Stimulated activated CD4-positive, alpha-beta T cell treated with anti-CD3 and anti-CD28 coated beads, Interleukin-2, amount 100 ng/mL, for 24 hours (primary cell): ENCODE measurements at places on chromosomes 11 and 22.

- DNase-seq = no peak
Measured at GRCh38 chr22:19442166-19442565, 5.3 kb downstream of the C22orf39 start.

DNA sequence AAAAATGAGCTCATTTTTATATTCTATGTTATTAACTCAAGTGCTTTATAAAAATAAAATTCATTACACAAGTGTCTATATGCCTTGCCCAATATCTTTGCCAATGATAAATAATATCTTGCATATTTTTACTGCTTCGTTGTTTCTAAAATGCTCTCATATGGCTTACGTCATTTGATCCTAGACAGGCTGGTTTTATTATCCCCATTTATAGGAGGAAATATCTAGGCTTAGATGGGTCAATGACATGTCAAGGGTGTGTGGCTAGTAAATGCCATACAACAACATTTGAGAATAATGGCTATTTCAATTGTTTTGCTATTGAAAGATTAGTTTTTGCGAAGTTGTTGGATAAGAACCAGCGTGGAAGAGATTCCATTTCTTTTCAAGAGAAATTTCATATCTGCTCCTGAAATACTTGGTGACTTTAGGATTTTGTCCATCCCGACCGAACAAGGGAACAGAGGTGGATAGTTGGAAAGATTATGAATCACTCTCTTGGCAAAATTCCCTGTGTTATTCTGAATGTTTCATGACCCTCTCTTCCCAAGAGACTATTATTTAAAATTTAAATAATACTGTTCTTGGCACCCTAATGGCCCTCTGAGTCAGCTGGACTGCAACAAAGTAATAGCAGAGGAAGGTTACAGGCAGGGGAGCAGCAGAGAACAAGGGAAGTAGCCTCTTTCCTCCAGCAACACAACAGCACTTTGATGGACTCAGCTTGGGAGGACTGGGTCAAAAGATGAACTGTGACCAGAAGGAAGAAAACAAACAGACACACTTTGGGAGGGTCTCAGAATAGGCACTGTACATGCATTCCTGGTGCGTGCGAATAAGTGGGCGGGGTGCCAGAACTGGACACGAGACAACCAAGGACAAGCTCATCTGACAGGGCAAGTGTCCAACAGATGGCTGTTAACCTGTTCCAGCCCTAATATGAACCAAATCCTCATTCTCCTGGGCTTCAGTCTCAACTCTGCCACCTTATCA lies 94.5 kb downstream of the ME3 start:
- DNase-seq = no peak

DNA sequence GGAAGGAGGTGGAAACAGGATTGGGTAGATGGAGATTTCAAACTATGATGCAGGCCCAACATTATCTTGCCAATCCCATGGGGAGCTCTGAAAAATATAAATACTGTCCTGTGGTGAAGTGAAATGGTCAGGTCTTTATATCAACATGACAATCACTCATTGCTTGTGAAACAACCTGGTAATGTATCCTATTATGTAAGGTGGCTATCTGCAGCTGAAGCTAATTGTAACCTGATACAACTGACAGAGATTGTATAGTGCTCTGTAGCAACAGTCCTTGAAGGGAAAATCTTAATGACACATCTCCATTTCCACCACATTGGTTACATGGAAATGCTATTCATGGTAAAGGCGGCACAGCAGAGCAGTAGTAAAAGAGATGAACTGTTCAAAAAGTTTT lies 20.7 kb upstream of the CHORDC1 start:
- no peak for DNase-seq

- DNase-seq = no peak
Measured at GRCh38 chr11:66749091-66749490, 20.1 kb upstream of the SPTBN2 start.

DNA sequence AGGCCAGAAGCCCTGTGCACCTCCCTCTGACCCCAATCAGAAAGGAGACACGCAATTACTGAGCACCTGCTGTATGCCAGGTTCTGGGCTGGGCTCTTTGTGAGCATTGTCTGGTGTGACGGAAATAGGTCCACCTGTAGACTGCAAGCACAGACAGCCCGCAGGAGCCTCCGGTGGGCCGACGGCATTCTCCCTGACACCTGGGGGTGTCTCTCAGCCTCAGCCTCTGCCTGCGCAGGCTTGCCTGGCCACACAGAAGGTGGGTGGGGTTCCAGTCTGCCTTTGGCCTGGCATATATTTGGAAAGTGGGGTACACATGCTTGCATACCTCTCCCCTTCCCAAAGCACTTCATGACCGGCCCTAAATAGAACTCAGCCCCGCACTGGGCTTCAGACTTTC lies 129.3 kb downstream of the BUD13 start:
- no peak for DNase-seq

DNA sequence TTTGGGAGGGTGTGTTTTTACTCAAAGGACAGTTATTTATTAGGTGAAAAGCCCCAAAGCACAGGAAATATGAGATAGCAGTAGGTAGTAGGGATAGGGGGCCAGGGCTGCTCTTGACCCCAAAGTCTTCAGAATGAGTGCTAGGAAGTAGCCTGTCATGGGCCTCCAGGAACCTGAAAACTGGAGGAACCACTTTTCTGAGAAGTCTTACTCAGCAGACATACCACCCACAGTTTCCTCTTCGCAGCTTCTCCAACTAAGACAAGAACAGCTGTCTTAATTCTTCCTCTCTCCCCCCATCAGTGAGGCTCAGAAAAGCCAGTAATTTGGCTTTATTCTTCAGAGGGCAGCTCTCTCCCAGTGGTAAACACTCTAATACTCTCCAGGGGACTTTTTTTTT lies 84.0 kb upstream of the CTSC start:
- peak; percentile 23 for DNase-seq

DNA sequence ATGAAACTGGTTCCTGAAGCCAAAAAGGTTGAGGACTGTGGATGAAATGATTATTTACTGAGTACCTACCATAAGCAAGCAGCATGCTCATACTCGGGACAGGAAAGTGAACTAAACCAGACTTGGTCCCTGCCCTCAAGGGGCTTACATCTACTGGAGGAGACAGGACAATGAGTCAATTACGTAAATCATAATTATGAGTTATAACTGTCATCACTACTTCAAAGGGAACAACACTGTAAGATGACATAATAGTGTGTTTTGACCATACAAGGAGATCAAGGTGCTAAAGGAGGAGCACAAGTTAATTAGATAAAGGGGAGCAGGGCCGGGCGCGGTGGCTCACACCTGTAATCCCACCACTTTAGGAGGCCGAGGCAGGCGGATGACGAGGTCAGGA lies 2.5 kb downstream of the FAM227A start:
- DNase-seq = no peak

GRCh38 chr11:24356501-24356900 lies 140.4 kb upstream of the LUZP2 start:
- no peak for DNase-seq

DNA sequence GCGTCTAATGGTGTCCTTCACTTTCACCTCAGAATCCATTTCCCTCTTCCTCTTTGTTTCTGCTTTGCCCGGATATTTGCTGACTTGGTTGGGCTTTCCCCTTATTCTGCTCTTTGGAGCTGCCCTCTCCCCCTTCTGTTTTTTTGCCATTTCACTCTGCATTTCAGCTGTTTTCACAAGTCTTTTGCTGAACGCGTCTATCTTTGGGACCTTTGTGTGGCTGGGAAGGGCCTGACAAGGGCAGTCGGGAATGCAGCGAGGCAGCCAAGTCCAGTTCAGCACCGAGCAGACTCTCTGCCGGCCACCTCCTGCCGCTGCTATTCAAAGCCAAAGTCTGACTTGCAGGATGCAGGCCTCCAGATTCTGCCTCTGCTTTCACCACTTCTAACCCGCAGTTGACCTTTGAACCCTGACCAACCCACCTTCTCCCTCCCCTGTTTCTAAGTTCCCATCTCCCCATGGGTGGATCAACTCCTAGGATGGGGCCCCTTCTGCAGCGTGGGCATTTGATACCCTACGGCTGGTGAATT lies 38.2 kb downstream of the FEZ1 start:
- no peak for DNase-seq

DNA sequence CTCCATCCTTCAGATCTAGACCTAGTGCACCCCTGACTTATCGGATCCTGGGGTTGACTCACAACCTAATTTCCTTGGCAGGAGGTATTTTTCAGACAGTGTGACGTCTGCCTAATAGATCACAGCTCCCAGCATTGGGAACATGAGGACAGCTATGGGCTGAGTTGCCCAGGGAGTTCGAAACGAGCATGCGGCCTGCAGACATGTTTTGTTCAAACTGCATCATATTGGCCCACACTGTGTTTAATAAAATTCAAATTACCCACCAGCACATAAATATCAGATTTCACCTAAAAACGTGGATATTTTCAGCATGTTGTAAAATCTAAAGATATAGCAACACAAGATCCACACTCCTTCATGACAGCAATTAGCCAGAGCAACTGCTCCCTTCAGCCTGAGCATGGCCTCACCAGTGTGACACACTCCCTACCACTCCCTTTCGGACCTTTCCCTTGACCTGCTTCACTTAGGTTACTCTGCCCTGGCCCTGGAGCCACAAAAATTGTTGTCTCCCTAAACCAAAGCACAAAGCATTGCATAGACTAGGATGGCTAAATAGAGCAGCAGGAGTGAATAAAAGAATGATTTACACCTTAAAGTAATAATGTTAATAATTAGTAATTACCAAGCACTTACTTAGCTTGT lies 53.6 kb upstream of the USP47 start:
- DNase-seq = no peak

DNA sequence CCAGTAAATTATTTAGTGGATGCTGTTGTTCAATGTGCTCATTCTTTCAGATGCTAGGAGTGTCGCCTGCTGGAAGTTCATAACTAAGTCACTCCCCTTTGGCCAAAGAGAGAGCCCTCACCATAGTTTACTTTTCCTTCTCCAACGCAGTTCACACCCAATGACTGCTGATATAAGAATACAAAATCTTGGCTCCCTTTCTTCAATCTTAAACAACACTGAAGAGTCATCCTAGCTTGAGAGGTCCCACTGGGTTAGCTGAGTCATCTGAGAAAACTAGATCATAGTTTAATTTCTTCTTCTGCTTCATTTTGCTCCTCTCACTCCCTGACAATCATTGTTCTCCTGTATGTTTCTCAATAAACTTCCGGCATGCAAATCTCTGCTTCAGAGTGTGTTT lies 5.4 kb upstream of the OR52L1 start:
- no peak for DNase-seq

GRCh38 chr11:41836431-41836830 lies 377.0 kb upstream of the LRRC4C start:
- DNase-seq = no peak

DNA sequence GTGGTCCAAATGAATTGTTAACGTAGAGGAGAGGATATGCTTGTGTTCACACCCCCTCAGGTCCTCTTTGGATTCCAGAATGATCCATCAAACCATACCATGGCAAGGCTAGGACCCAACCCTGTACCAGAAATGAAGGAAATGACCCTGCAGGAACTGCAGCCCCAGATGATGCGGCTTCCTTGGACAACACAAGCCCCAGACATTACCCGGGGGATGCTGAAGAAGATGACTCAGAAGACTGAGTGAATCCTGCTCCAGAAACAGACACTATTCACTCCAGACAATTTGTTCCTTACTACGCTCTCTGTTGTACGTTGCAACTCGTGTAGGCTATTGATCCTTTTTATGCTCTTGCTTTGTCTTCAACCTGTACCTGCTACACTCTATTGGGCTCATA lies 15.2 kb upstream of the MTMR2 start:
- no peak for DNase-seq

DNA sequence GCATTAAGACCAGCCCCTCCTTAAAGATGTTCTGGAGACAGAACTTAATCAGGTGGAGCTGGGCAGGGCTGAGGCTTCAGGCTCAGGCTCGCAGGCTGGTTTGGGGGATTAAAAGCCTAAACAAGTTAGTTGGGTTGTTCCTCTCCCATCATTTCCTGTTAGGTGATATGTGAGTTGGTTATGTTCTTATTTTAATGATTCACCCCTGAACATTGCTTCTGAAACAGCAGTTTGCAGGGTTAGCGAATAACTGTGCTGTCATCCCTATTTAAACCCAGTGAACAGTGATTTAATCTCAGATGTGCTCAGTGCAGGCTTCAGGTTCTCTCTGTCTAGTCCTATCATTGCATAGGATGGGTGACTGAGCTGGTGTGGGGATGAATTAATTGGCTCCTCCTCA lies 47.4 kb upstream of the BIRC3 start:
- no peak for DNase-seq

- DNase-seq = no peak
Measured at GRCh38 chr11:132913886-132914285, 618.4 kb downstream of the OPCML start.

- DNase-seq = no peak
Measured at GRCh38 chr22:24516301-24516737, 21.2 kb downstream of the UPB1 start.

- DNase-seq = peak; percentile 69
Measured at GRCh38 chr22:22721681-22722354, 77.4 kb downstream of the GGTLC2 start.

DNA sequence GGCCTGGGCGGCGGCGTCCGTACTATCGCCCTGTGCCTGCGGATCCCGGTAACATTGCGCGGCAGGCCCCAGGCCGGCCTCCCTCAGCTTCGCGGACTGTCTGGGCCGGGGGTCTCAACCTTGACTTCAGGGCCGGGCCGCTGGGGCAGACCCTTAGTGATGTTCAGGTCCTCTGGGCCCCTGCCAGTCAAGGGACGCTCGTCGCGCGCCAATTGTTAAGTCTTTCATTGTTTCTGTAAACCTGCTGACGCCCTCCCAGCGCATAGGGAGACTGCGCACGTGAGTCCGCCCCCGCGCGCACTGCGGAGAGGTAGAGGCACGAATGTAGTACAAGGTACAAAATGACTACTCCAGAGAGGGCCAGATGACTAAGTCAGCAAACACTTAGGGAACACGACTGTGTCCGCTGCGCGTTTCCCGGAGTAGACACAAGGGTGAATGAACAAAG lies 451 bp upstream of the HDHD5 start:
- DNase-seq = peak; percentile 79

GRCh38 chr11:71582309-71582895 lies at the start of gene KRTAP5-11:
Gene KRTAP5-11 (minus strand): TSS chr11:71582875. CDS start chr11:71582837, 38 bp downstream.
- DNase-seq = no peak

DNA sequence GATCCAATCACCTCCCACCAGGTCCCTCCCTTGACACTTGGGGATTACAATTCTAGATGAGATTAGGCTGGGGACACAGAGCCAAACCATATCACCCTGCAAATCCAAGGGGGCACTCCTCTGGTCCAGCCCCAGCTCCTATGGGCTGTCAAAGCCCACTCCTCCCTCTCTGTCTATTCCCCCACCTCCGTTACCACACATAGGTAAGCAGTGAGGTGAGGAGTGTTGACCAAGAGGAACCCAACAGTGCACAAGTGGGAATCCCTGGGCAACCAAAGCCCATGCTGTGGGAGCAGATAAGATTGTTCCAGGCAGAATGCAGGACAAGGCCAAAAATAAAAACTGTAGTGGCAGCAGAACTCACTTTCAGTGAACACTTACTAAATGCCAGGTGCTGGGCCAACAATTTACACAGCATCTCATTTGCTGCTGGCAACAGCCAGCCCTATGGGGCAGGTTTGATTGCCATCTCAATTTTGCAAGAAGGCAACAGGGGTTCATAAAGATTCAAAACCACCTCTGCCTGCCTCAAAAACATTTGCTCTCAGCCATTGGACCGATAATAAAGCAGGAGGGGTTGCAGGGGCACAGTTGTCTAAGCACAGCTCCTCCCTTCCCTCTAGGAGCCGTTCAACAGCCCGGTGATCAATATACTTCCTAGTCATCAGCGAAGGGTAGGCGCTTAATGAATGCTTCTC lies 8.9 kb downstream of the SDF2L1 start:
- no peak for DNase-seq

- no peak for DNase-seq
Measured at GRCh38 chr22:22881116-22882000, 6.3 kb upstream of the IGLL5 start.

GRCh38 chr11:1301220-1302000 lies 8.0 kb downstream of the TOLLIP start:
- no peak for DNase-seq
